ENCODE measurements at places on chromosomes 13 and 19.

DNA sequence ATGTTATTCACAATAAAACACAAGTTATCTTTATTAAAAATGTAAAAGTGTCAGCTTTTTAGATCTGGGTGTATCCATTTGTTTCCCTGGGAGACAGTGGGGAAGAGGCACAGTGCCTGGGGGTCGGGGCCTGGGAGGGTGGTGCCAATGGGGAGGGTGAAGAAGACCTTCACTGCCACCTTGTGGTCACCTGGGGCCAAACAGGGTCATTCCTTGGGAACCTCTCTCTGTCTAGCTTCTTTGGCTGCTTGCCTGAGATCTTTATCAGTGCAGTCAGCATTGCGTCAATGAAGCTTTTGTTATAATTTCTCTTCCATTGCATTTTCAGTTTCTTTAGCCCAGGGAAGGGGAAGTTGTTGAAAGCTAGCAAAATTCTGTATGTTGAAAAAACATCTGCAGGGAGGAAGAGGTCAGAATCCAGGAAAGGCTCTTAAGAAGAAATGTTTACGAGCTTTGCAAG, 39.1 kb downstream of the PCDH8 start:
- DNase-seq = peak; percentile 26

- DNase-seq = no peak
Observed at GRCh38 chr13:41942462-41943094, 18.3 kb downstream of the VWA8 start.

DNA sequence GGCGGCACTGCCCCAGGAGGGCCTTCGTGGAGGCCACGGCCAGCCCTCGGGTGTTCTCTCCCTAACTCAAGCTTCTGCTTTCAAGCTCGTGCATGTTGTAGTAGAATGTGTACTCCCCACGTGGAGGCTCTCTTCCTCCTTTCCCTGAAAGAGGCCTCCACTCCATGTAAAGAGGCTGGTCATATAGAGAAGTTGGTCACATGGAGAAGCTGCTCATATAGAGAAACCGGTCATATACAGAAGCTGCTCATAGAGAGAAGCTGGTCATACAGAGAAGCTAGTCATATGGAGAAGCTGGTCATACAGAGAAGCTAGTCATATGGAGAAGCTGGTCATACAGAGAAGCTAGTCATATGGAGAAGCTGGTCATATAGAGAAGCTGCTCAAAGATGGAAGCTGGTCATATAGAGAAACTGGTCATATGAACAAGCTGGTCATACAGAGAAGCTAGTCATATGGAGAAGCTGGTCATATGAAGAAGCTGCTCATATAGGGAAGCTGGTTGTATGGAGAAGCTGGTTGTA, 152.5 kb downstream of the COL4A1 start:
- no peak for DNase-seq

DNA sequence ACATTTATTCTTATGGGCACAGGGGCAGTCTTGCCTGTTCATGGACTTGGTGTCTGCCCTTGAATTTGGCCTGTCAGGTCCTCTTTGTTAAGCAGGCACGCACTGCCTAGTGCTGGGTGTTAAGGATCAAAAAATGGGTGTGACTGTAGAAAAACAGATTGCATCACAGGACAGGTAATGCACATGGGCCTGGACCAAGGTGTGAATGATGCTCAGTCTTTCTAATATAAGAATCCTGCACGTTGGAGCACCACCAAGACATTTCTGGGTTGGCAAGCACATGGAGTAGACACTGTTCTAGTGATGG, 33.7 kb downstream of the GATAD2A start:
- no peak for DNase-seq

GRCh38 chr19:46191972-46192371, 37.6 kb upstream of the IGFL1 start:
- DNase-seq = no peak

DNA sequence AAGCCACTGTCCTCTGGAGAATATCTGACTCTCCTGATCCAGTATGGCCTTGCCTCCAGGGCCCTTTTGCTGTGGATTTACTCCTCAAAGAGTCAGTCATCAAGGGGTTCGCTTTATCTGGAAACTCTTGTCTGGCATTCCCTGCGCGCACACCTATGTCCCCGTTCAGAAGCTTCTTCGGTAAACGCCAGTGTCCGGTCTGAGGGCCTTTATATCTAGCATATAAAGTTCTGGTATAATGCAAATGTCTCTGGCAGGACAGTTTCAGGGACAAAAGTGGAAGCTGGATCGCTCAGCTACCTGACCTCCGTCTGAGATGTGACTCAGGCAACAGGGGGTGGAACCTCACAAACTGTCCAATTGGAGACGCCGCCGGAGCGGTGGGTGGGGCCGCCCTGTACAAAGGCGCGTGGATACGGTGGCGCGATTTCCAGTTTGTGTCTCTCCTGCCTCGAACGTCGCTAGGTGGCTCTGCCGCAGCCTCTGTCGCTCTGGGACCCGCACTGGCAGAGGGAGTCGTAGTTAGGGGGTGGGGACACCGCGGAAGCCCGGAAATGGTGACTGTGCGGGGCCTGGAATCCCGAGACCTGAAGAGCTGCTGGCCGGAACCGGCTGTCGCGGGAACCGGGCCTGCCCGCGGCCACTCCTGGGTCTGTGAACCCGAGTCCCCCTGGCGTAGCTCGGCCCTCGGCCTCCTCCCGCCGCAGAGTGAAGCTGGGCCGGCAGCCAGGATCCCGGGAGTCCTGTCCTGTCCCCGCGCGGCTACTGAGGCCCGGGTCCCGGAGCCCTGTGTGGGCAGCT, 10.6 kb upstream of the ZNF709 start:
- peak; percentile 90 for DNase-seq

DNA sequence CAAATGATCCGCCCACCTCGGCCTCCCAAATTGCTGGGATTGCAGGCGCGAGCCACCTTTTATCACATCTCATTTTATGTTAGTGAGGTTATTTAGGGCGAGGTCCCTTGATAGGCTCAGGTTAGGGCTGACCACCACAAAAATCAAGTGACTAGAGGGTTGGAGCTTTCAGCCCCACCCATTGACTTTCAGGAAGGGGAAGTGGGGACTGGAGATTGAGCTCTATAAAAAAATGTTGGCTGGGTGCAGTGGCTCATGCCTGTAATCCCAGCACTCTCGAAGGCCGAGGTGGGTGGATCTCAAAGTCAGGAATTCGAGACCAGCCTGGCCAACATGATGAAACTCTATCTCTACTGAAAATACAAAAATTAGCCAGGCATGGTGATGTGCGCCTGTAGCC, 20.1 kb downstream of the FPR3 start:
- no peak for DNase-seq

DNA sequence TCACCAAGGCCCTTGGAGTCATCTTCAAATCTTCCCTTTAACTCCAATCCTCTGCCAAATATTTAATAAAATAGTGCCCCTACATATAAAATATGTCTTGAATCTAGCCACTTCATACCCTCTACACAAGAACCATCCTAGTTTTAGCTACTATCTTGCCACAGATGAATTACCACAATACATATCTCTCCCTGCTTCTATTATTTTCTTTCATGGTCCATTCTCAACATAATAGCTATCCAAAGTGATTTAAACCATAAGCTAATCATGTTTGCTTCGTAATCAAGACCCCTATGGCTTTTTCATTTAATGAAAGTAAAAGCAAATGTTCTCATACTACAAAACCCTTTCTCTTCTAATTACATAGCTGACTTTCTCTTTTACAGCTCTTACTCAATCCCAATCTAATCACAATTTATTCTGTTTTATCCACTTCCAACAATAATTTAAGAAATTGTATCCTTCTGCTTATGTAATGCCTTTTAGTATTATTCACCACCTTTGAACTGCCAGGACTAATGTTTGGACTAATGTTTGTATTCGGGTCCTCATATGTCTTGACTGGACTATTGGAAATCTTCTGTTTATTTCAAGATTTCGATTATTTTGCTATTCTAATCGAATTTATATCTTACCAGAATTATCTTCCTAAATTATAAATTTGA, 412.0 kb downstream of the SLITRK1 start:
- DNase-seq = no peak

GRCh38 chr19:41434450-41434849, 5.3 kb downstream of the DMAC2 start:
- DNase-seq = no peak

DNA sequence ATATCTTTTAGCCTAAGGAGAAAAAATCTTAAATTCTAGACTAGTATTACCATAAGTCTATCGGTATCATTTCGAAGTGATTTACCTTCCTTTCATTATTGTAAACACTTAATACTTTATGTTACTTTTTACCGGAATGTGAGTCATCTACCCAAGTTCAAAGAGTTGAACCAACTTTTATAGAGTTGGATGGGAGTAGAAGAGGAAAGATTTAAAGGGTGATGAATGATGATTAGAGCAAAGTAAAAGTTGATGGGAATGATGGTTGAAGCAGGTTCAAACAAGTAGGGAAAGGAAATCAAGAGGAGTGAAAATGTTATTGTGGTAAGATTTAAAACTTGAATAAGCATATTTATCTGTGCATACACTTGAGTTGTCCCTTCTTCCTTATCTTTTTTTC, 11.3 kb upstream of the LPAR6 start:
- no peak for DNase-seq

- DNase-seq = no peak
Observed at GRCh38 chr13:48255954-48256353, 22.9 kb downstream of the ITM2B start.

GRCh38 chr13:41495044-41495443, 37.7 kb downstream of the RGCC start:
- DNase-seq = no peak

- DNase-seq = no peak
Observed at GRCh38 chr19:38733241-38733492, 11.1 kb downstream of the CAPN12 start.

- DNase-seq = no peak
Observed at GRCh38 chr13:110419381-110419791, 112.3 kb downstream of the COL4A2 start.

DNA sequence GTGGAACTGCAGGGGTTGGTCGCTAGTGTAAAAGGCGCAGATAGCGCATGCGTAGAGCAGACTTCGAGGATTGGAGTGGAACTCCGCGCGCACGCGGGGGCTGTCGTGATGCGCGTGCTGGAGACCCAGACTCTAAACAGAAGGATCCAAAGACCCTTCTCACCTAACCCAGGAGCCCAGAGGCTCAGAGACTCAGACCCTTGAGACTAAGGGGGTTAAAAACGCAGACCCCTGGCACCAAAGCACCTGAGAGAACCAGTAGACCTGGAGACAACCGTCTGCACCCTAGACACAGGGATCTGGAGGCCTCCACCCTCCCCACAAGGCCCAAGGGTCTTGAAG, 567 bp upstream of the CTU1 start:
- DNase-seq = no peak

- peak; percentile 25 for DNase-seq
Observed at GRCh38 chr13:50387051-50387581, 371.9 kb downstream of the KCNRG start.

DNA sequence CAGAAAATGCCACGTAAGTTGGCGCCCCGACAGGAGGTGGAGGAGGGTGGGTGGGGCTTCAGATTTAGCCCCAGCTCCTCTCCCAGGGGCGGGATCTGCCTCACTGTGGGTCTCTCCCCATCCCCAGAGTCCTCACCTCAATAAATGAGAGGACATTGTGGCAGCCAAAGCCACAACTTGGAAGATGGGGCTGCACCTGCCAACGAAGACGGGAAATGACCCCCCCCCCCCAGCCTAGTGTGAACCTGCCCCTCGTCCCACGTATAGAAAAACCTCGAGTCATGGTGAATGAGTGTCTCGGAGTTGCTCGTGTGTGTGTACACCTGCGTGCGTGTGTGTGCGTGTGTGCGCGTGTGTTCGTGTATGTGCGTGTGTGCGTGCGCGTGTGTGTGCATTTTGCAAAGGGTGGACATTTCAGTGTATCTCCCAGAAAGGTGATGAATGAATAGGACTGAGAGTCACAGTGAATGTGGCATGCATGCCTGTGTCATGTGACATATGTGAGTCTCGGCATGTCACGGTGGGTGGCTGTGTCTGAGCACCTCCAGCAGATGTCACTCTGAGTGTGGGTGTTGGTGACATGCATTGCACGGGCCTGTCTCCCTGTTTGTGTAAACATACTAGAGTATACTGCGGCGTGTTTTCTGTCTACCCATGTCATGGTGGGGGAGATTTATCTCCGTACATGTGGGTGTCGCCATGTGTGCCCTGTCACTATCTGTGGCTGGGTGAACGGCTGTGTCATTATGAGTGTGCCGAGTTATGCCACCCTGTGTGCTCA, 1.5 kb upstream of the TRAPPC5 start:
- peak; percentile 82 for DNase-seq

DNA sequence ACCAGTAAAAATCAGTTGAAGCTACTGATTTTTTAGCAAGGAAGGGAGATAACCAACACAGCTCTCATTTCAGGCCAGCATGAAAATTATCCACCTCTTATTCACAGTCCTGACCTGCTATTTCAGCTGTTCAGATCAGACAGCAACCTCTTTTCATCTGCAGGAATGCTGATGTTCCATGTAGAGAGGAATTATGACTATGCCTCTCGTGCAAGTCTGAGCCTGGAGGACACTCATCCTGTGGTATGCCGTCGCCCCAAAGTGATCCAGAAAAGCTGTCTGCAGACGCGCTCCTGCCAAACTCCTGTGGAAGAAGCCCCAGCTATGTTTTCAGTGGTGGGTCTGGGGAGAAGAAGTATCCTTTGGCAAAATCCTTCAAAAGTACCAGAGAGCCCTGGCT, 563.5 kb upstream of the SLITRK1 start:
- no peak for DNase-seq

- peak; percentile 83 for DNase-seq
Observed at GRCh38 chr19:36418287-36419001, at the start of gene ZFP82. ZFP82 (minus strand) TSS chr19:36418644; CDS start chr19:36409789, 8,855 bp downstream.

- DNase-seq = no peak
Observed at GRCh38 chr13:23644527-23645138, 74.4 kb downstream of the TNFRSF19 start.

GRCh38 chr19:45601115-45601514, 897 bp downstream of the GPR4 start:
- no peak for DNase-seq

DNA sequence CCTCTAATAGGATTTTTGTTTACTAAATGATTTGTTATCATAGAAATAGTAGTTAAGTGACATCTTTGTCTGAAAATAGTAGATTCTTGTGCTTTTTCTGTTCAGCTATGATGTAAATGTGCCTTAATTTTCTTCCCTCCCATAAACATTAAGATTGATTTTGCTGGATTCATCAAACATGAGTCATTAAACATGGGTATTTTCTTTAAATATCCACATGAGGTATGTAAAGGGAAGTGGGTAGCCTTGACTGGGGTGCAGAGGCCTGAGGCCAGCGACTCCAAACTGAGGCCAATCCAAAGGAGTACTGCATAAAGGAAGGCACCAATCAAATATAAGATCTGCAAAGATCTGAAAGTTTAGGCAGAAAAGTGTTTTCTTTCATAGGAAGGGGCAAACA, 3.7 kb downstream of the ZNF136 start:
- no peak for DNase-seq

All from CD4-positive, alpha-beta T cell treated with Interferon alpha-2 for 1 hour (primary cell).